ENCODE measurements at places on chromosomes 7 and 10.

- DNase-seq, result peak; percentile 4
Observed at GRCh38 chr10:129030996-129031843, 435.8 kb upstream of the MGMT start.

- DNase-seq, result no peak
Observed at GRCh38 chr7:42159130-42159529, 77.9 kb downstream of the GLI3 start.

DNA sequence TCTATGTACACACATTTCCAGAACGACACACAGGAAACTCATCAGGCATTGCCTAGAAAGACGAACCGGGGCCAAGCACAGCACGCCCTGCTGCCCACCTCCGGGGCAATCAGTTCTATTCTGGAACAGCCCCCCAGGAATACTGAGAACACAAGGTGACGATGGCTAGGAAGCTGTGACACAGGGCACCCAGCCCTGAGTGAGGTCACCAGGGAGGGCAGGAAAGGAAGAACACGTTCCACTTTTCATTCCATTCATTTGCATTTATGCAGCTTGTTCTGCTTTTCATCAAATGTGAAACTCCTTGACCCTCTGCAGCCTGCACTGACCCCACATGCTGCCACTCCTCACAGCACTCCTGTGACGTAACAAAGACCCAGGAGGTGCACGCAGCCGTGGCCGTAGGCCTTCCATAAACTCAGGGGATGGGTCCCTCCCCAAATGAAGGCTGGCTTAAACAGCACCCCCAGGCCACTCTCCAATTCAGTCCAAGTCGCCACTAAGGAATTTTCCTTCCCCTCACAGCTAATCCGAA, 28.9 kb downstream of the MAD1L1 start:
- DNase-seq, result no peak

DNA sequence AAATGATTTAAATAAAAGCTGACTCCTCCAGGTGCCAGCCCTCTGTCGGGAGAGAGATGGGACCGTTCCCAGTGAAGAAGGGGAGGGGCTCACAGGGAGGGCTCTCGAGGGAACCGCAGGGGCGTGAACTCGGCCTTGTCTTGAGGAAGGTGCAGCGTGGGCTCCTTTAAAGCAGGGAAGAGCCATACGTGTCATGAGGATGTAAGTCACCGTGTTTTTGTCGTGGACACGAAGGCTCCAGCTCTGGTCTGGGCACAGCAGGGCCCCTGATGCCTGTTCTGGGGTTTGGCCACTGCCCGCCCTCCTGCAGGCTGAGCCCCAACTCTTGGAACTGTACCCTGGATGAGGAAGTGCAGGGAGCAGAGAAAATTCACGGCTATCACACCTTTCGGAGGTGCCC, 45.0 kb downstream of the JAKMIP3 start:
- DNase-seq, result no peak

GRCh38 chr7:96076350-96076707, 245.6 kb downstream of the SLC25A13 start:
- DNase-seq, result no peak

- DNase-seq, result no peak
Observed at GRCh38 chr7:102811942-102812678, 63.3 kb downstream of the FAM185A start.

- no peak for DNase-seq
Observed at GRCh38 chr7:148395352-148395811, 195.2 kb upstream of the C7orf33 start.

DNA sequence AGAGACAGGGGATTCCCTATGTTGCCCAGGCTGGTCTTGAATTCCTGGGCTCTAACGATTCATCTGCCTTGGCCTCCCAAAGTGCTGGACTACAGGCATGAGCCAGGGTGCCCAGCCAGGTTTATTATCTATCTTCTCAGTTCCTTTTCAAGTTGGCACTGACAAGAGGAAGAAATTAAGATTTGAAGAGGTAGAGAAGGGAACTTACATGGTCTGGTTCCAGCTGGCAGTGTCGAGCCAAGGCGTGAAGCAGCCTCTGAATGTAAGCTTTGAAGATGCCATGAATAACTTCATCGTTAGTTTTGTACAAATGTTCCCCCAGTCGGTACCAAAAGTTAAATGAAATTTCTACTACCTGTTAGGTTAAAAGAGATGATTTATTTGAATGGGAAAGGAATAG, 57.7 kb downstream of the TNPO3 start:
- DNase-seq, result no peak

- DNase-seq, result no peak
Observed at GRCh38 chr10:121205625-121206024, 354.5 kb downstream of the WDR11 start.

- no peak for DNase-seq
Observed at GRCh38 chr7:33862946-33863814, 42.2 kb upstream of the BMPER start.

All from astrocyte of the cerebellum (primary cell).